ENCODE measurements at places on chromosomes 3 and 15.

GRCh38 chr3:138937690-138938055, 9.3 kb downstream of the FOXL2 start:
- no peak for DNase-seq

GRCh38 chr15:40239404-40239692, 485 bp downstream of the PAK6 start:
- DNase-seq: no peak

DNA sequence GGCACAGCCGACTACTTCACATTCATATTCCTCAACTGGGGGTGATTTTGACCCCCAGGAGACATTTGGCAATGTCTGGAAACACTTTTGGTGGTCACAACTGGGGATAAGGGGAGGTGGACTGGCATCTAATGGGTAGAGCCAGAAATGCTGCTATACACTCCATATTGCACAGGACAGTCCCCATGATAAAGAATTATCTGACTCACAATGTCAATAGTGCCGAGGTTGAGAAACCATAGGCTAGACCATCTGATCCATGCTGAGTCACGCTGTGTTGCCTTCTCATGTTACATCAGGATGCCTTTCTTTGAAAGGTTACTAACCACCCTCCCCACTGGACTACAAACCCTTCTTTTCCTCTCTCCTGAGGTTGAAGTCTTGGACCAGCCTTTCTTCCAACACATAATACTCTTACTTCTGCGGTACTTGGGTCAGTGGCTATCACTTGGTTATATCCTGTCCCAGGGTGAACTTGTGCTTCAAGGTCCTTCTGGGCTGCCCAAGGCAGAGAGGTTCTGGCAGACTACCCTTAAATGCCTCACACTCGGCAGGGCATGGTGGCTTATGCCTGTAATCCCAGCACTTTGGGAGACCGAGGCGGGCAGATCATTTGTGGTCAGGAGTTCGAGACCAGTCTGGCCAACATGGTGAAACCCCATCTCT, 68.8 kb downstream of the CTNNB1 start:
- no peak for DNase-seq

DNA sequence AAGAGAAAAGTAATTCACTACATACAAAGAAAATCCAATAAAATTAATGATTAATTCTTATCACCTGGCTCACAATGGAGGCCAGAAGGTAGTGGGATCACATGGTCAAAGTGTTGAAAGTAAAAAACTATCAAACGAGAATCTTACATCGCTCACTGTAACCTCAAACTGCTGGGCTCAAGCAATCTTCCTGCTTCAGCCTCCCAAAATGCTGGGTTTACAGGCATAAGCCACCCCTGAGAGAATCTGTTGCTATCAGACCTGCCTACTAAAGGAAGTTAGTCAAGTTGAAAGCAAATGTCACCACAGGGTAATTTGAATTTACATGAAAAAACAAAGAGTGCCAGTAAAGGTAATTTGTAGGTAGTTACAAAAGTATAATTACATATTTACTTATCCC, 103.3 kb downstream of the PCCB start:
- no peak for DNase-seq

GRCh38 chr3:61157414-61157813, 93.8 kb downstream of the FHIT start:
- no peak for DNase-seq

DNA sequence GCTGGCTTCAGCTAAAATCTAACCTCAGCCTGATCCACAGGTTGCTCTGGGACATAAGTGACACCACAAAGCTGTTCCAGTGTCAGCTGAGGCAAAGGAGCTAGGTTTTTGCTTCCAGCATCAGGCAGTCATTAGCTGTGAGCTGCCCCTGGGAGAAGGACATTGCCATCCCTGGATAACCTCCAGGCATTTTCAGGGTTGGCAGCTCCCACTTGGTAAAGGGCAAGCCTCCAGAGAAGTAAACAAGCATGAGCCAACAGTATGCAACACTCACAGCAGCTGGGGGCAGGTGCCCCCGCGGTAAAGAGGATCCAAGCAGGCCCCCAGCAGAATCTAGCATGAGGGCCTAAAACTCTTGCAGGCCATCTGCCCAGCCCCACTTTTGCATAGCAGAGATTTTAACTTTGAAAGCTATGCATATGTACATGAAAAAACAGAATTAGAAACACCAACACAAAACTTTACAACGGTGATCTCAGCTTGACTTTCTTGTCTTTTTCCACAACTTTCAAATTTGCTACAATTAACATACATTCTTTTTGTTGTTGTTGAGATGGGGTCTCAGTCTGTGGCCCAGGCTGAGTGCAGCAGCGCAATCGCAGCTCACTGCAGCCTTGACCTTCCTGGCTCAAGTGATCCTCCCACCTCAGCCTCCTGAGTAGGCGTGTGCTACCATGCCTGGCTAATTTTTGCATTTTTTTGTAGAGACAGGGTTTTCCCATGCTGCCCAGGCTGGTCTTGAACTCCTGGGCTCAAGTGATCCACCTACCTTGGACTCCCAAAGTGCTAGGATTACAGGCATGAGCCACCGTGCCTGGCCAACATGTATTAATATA, 83.8 kb upstream of the TPM1 start:
- peak; percentile 60 for DNase-seq

- no peak for DNase-seq
These were observed 107.1 kb upstream of the C15orf61 start for GRCh38 chr15:67413770-67414390.

DNA sequence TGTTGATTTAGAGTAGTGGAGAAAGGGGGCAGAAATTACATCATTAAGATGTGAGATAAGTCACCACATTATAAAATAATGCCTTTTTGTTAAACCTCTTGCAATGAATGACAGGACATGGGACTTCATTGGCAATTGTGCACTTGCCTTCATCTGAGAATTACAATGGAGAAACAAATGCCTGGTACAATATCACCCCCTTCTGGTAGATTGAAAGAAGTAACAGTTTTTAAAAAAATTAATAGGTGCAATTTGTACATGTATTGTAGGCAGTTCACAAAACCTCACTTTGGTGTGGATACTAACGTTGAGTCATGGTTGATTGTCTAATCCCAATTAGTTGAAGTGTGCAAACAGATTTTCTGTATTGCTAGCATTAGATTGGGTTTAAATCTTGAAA, 4.6 kb upstream of the P2RY14 start:
- DNase-seq: no peak

- peak; percentile 81 for DNase-seq
These were observed 109.7 kb upstream of the GALNT15 start for GRCh38 chr3:16064642-16065414.

GRCh38 chr3:184726497-184726896, 14.6 kb upstream of the MAGEF1 start:
- DNase-seq: no peak

GRCh38 chr15:89490081-89490813, 6.1 kb downstream of the RHCG start:
- no peak for DNase-seq

GRCh38 chr3:127203024-127203423, 10.1 kb downstream of the PRR23E start:
- no peak for DNase-seq

DNA sequence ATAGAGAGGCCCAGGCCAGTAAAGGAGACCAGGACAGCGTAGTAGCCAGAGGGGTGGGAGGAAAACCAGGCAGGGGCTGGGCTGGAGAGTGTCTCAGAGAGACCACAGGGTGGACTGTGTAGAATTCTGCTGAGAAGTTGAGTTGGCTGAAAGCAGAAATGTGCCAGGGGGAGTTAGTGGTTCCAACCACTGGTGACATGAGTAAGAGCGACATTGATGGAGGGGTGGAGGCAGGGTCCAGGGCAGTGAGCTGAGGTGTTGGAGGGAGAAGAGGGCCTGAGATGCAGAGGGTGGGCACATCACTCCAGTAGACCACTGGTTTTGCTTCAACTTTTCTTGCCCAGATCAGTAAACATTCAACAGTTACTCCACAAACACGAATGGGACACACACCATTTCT, 106.5 kb downstream of the ASB7 start:
- DNase-seq: no peak

GRCh38 chr15:99467853-99468464, 97.8 kb upstream of the MEF2A start:
- no peak for DNase-seq

DNA sequence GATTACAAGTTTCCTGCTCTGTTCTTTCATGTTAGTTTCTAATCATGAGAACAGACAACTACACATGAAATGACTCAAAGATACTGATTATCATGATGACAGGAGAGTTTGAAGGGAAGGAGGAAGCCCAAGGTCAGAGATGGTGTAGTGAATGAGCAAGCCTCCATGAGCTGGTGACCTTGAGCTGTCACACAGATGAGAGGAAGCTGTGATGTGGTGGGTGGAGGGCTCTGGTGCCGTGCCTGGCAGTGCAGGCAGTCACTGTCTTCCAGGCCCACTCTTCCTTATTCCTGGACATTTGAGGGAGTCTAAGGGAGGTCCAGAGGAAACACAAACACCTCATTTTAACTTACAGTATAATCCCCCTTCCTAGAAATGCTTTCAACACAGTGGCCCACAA, 133.4 kb upstream of the ROPN1 start:
- DNase-seq: no peak

- DNase-seq: no peak
These were observed 1.2 kb downstream of the LARP6 start for GRCh38 chr15:70852501-70853317.

DNA sequence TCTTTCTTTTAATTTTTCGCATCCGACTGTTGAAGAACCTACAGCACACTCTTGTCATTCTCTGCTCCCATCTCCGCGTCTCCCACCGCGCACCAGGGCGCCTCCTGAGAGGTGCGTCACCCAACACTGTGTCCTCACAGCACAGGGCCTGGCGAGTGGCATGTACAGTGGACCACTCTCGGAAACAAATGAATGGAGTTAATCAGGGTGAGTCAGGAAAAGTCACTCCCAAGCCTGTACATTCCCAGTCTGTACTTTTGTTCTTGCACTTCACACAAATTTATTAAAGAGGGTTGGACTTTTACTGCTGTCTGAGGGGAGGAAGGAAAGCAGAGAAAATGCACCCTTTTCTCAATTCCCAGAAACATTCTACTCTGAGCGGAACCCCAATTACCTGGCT, 625 bp downstream of the COL6A6 start:
- no peak for DNase-seq

DNA sequence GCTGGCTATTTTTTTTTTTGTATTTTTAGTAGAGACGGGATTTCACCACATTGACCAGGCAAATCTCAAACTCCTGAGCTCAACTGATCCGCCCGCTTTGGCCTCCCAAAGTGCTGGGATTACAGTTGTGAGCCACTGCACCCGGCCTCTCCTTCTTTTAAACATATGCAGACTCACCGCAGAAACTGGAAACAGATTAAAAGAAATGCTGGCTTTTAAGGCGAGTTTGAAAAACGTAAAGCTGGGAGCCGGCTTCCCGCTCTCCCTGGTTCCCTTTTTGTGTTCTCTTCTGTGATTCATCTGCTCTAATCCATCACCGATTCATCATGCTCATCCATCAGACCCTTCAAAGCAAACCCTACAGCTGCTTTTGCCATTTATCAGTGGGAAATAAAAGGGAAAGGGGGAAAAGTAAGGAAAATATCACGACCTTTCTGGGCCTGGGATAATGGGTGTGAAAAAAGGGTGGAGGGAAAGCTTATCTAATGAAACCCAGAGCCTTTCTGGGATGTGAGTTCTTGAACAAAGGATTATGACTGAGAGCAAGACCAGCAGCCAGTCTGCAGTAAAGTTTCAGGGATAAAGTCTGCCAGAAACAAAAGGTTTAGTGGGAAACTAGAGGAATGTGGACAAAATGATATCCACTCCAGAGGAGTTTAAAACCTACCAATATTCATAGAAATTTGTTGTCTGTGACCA, 92.3 kb upstream of the LRIG1 start:
- DNase-seq: no peak

DNA sequence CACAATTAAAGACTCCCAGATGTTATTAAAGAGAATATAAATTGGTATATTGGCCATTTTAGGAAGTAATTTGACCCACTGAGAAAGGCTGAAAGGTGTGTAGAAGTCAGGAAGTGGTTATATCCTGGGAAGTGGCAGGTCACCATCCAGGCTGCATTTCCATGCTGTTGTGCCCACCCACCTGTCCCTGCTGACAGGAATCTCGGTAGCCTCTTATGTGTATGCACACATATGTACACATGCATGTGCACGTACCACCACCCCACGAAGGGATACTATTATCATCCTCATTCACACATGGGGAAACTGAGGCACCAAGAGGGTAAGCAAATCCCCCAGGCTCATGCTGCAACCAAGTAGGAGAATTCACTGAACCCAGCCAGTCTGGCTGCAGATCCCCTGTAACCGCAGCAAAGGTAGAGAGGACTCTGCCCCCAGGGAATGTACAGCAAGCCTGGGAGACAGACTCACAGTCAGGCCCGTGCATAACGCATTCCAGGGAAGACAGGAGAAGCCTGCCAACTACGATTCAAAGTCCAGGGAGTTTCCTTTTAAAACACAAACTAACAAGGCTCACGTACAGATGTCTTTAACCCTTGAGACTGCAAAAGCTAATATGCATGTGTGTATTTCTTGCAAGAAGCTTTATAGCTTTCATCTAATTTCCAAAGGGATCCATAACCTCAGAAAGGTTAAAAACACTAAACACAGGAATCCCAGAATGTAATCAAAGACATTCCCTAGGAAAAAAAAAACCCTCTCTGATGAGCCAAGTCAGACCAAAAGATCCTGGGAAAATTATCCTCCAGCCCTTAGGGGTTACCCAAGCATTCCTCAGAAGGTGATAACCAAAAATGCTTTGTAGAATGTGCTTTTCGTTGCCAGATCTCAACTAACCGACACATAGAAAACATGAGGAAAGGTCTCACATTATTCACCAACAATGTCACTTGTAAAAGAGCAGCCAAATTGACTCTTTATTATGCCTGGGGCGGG, 129.6 kb downstream of the ADAMTS17 start:
- DNase-seq: peak; percentile 68

DNA sequence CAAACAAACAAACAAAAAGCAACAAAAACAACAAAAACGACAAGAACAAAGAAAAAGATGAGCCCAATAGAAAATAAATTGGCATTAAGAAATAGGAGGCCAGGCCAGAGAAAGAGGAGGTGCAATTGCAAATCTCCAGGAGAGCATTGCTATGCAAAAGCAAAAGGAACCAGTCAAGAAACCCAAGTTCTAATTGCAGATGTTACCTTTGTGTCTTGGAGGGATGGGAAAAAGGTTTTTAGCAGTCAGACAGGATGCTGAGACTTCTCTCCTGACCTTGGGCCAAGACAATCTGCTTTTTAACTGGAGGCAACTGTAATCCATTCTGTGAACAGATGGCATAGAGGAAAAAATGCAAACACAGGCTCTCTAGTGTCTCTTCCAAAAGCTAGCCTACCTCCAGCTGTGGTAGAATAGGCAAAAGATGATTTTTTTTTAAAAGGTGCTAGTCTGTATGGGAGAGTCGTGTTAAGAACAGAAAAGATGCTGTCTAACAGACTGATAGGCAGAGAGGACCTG, 56.4 kb downstream of the LSAMP start:
- no peak for DNase-seq

GRCh38 chr3:175741951-175742350, 882.8 kb downstream of the NAALADL2 start:
- no peak for DNase-seq
